ENCODE measurements at places on chromosomes 7 and 10.

DNA sequence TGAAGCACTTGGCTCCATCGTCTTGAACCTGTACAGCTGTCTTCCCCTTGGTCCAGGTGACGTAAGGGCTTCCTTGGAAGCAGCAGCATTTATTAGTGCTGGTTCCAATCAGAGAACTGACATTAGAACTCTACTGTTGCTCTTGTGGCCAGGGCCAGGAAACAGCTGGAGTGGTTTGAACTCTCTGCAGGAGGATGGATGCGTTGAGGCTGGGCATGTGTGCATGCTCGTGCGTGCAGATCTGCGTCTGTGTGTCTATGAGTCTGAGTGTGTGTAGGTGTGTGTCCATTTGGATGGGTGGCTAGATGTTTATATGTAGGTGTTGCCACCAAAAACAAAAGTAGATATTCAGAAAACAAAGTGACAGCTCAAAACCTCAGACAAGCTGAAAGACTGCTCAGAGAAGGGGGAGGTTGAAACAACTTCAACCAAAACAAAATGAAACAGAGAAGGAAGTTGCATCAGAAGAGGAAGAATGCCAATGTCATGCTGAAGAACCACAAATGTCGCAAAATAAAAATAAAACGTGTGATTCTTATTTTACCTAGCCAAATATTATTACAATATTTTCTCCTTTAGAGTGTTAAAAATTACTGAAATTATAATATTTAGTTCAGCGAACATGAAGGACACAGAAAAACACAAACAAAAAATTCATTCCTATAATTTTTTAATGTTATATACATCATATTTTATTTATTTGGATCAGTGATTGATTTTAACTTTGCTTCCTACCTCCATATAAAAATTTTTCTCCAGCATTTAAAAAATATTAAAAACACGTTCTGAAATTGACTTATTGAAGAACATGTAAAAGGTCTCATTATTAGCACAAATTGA, 96.1 kb upstream of the MKLN1 start:
- no peak for DNase-seq

DNA sequence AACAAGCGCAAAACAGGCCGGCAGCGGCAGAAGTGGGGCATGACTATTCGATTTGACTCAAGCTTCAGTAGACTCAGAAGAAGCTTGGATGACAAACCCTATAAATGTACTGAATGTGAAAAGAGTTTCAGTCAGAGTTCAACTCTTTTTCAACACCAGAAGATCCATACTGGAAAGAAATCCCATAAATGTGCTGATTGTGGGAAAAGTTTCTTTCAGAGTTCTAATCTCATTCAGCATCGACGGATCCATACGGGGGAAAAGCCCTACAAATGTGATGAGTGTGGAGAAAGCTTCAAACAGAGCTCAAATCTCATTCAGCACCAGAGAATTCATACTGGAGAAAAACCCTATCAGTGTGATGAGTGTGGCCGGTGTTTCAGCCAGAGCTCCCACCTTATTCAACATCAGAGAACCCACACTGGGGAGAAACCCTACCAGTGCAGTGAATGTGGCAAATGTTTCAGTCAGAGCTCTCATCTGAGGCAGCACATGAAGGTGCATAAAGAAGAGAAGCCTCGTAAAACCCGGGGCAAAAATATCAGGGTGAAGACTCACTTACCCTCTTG, 2.8 kb downstream of the ZNF22 start:
- no peak for DNase-seq

GRCh38 chr7:54242776-54243175, 299.4 kb upstream of the VSTM2A start:
- DNase-seq: no peak

DNA sequence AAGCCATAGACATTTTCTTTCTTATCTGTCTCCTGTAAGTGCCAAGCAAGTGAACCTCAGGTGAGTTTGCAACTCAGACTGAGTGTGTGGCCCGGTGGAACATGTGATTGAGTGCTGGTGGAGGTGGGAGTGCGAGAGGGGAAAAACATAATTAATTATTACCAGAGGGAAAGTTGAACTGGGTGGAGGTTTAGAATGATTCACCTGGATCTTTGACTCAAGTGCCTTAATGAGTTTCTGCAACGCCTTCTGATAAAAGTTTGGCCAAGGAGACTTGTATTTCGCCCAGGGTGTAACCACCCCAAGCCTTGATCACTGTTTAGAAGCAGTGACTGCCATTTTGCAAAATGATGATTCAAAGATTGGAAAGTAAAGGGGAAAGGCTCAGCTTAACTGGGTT, 513.9 kb downstream of the GATA3 start:
- no peak for DNase-seq

DNA sequence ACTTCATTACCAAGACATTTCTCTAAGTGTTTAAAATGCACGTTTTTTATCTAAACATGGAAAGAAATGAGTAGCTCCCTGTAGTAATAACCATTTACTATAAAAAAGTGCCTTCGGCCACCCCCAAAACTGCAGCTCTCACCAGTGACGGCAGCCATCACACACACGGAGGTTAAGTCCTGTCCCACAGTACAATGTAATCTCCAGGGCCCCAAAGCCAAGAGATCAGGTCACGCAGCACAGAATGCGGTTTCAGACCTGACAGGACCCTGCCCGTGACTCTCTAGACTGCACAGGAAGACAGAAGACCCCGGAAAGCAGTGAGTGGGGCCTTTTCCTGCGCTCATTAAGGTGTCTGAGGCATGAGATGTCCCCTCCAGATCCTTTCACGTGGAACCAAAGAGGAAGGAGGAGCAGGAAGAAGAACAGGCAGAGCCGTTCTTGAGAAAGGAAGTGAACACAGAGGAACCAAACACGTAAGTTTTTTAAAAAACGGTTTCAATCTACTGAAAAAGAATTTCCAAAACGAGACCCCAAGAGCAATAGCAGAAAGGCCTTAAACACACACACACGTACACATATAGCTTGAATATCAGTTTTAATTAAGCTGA, 125.7 kb downstream of the ZMYND11 start:
- no peak for DNase-seq

- peak; percentile 24 for DNase-seq
These were observed 73.0 kb upstream of the GJD4 start for GRCh38 chr10:35532141-35532540.

- peak; percentile 58 for DNase-seq
These were observed 551.7 kb downstream of the GRM8 start for GRCh38 chr7:126700807-126701604.

DNA sequence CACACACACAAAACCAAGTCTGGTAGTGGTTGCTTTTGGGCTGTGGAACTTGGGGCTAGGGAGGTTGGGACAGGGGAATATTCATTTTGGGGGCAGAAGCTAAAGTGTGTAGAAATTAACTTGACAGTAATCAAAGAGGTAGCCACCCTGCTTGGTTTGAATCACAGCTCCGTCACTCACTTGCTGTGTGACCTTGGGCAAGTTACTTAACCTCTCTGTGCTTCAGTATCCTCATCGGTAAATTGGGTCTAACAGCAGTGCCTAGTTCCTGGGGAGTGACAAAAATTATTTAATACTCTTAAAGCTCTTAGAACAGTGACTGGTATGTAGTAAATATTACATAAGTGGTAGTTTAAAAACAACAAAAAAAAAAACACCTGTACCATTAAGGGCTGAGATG, 489.8 kb downstream of the SDK1 start:
- no peak for DNase-seq

GRCh38 chr10:7250236-7250635, 160.6 kb downstream of the SFMBT2 start:
- DNase-seq: no peak

DNA sequence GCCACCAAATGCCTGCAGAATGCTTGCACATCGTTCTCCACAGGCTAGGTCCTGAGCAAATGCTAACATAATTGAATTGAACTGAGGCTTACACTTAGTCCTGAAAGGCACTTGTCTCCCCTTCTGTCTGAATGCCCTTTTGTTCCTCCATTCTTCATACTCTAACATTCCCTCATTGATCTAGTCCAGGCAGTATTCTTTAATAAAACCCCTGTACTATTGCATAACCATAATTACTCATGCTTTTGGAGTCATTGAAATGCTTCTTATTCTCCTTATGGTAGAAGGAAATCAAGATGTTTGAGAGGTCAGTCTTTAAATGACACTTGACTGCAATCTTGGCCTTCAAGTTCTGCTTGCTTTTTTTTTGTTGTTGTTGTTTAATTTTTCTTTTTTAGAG, 7.1 kb downstream of the PI4K2A start:
- no peak for DNase-seq

DNA sequence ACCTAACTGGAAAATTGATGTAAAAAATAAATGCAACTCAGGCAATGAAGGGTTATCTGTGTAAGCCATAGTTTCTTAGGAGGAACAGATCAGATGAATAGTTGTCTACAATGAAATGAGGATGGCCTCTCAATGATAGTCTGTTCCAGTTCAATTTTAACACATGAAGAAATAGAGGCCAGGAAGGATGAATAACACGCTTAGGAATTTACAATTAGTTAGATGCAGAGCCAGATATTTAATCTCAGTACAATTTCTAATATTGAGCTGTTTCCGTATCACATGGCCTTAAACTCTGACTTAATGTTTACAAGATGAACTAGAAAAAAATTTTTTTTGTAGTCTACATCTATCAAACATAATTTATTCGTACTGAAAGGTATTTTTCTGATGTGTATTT, 176.6 kb downstream of the GALNT11 start:
- no peak for DNase-seq

GRCh38 chr7:148729984-148730733, 31.5 kb downstream of the CUL1 start:
- DNase-seq: no peak

- DNase-seq: no peak
These were observed 29.3 kb upstream of the MTPAP start for GRCh38 chr10:30378201-30378995.

DNA sequence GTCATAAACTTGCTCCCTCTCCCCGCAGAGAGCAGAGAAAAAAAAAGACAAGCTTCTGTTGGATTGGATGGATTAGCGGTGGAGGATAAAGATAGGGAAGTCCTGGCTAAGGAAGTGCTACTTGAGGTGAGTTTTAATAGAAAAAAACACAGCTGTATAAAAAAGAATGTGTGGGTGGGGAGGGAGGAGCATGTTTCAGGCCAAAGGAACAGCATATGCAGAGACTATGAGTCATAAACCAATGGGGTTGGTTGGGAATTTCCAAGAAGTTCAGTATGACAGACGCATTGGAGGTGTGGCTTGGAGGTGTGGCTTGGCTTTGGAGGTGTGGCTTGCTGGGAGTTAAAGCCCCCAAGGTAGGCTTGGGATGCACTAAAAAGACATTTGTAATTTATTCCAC, 103.0 kb upstream of the LSM8 start:
- no peak for DNase-seq

- no peak for DNase-seq
These were observed 151.3 kb upstream of the NPVF start for GRCh38 chr7:25379351-25380300.

- no peak for DNase-seq
These were observed 72.4 kb upstream of the LOXL4 start for GRCh38 chr10:98340261-98340939.

DNA sequence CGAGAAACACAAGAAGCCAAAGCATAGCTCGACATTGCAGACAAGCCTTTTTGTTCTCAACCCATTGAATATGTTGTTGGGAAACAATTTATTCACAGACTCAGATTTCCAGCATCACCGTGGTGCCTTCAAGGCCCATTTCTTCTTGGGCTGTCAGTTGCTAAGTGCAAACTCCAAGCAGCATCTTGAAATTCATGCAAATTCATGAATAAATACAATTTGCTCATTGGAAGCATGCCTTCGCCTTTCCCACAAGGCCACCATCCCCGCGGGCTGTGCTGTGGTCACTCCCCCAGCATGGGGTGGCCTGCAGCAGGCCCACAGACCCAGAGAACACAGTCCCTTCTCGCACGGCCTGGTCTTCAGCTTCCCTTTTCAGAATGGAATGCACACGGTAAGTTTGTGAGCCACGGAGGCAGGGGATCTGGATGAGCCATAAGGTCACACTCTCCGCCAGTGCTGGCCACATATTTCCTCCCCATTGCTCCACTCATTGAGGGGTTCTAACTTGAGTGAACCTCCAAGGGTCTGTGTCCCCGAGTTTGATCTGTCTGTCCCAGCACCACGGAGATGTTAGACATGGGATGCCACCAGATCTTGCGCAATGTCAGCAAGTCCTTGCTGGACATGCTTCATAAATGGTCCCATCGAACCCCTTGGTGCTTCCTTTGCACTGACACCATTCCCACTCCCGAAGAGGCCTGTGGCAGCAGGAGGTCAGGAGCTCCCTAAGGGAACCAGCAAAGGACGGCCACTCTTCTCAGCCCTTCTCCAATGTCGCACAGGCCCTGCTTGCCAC, 109.5 kb downstream of the GFRA1 start:
- peak; percentile 20 for DNase-seq

- DNase-seq: no peak
These were observed 56.3 kb upstream of the CYP2C8 start for GRCh38 chr10:95125582-95125981.

- DNase-seq: no peak
These were observed 4.0 kb upstream of the TMEM270 start for GRCh38 chr7:73856941-73857340.

GRCh38 chr7:20440472-20441105, 109.9 kb downstream of the ITGB8 start:
- no peak for DNase-seq
